ENCODE measurements at places on chromosomes 5 and 9.

DNA sequence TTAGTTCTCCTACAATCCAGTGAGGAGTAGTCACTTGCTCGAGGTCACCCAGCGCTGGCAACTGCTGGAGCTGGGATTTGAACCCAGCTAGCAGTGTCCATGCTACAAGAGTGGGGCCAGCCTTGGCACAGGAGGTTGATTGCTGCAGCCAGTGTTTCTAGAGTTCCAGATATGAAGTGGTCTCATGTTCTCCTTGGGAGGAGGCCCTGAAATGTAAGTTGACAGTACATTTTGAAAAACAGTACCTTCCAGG is 802 bp downstream of the CCDC107 start:
- DNase-seq = no peak

GRCh38 chr5:23318960-23319359 is 188.4 kb upstream of the PRDM9 start:
- DNase-seq = no peak

GRCh38 chr5:116058346-116058936 is 26.2 kb downstream of the ARL14EPL start:
- DNase-seq = no peak

- DNase-seq = peak; percentile 59
These were observed 3.2 kb downstream of the PAPPA start for GRCh38 chr9:116156621-116157314.

- DNase-seq = no peak
These were observed 73.2 kb upstream of the SMARCA2 start for GRCh38 chr9:1941989-1942388.

DNA sequence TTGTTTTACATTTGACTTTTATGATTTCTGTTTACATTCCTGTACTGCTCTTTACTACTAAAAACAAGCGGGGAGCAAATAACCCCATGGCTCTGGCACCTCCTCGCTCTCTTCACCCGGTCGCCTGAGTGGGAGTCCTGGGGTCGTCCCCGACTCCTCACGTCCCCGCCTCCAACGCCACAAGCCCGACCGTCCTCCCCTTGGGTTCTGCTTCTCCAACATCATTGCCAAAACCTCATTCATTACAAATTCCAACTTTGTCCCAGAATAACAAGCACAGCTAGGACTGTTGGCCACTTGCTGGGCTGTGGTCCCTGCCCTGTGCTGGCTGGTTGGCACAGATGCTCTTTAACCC is 35.1 kb downstream of the MRPL36 start:
- DNase-seq = no peak

DNA sequence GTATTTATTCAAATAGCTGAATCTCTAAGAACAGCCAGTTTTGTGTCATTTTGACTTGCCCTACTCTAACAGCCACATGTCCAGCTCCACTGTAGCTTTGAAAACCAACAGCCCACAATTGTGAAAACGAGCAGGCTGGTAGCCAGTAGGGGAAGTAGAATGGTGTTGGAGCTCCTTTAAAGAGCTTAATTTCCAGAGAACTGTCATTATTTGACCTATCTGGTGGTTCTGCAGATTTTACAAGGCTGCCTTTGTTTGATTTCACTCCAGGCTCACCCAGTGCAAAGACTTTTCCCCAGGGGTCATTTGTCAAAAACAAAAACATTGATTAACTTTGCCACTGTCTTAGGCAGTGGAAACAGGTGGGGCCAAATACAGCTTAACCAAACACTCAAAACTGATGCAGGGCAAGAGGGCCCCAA is 3.2 kb upstream of the PJA2 start:
- DNase-seq = no peak

DNA sequence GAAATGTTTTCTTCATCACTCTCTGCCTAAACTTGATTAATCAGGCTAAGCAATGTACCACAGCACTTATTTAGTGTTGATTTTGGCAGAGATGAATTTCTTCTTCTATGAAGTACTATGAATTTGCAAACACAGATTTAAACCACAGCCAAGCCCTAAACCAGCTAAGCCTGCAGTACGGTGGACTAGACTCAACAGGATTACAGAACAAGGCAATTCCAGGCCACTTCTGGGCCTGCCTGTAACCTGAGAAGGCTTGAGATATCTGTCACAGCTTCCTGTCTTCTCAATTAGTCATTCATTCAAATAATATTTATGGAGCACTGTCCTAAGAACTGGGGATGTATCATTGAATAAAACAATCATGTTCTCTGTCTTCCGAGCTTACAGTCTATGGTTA is 32.4 kb upstream of the CAST start:
- DNase-seq = peak; percentile 99

- no peak for DNase-seq
These were observed 41.8 kb downstream of the FYB1 start for GRCh38 chr5:39177631-39177964.
